Daoy (cell line): ENCODE measurements at places on chromosomes 4 and X. TPM values are rescaled to one million over a fixed set of nuclear protein-coding genes. Genes with fewer than 3 reads are reported as not detected.
A peak's percentile ranks its signal among the peaks of the same experiment; 100 is the strongest.

GRCh38 chr4:99117876-99118693 lies 26.0 kb downstream of the ADH4 start:
- DNase-seq = no peak

DNA sequence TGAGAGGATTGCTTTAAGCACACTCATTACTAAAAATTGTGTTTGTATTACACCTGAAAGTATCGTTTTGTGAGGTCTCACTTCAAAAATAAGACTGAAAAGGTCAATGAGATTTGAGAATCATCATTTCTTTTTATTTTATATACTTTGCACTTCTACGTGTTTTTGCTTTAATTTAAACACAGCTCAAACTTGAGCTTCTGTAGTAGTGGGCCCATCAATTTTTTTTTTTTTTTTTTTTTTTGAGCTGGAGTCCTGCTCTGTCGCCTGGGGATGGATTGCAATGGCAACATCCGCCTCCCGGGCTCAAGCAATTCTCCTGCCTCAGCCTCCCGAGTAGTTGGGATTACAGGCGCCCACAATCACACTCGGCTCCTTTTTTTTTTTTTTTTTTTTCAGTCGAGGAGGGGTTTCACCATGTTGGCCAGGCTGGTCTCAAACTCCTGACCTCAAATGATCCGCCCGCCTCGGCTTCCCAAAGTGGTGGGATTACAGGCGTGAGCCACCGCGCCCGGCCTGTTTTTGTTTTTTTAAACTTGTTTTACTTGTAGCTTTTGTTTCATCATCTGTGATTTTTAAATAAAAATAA lies 1.5 kb downstream of the GSTCD start:
- peak; percentile 2 for DNase-seq

GRCh38 chrX:13048280-13048679 lies 3.9 kb upstream of the FAM9C start:
- DNase-seq = no peak

Gene FAM184B
- 0.03 and 0.29 TPM in 2 replicates for total RNA-seq

Gene SYP
- total RNA-seq = 7.5 and 7.6 TPM in 2 replicates

Gene DOCK11
- 5.0 and 5.1 TPM in 2 replicates for total RNA-seq
